ENCODE measurements at places on chromosomes 6 and 20. TPM values are rescaled to one million over a fixed set of nuclear protein-coding genes. Genes with fewer than 3 reads are reported as not detected.
A peak's percentile ranks its signal among the peaks of the same experiment; 100 is the strongest.

TCP11 gene
- not detected for total RNA-seq

DNA sequence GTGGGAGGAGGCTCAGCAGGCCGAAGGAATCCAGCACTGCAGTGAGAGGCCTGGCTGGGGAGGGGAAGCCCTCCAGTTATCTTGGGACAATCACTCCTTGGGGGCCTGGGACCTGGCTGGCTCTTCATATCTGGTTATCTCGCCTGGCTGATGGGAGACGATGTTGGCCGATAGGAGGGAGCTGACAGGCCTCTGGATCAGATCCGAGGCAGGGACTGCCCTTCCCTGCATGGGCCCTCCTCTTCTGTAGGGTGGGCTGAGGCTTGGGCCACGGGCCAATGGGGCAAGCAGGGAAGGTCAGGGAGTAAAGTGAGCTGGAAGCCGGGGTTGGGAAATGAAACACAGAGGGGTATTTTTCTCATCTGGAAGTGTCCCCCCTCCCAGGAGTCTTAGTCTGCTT lies 25.2 kb downstream of the MANBAL start:
- DNase-seq: no peak

- no peak for DNase-seq
Measured at GRCh38 chr6:1047981-1048541, 263.8 kb upstream of the FOXQ1 start.

DNA sequence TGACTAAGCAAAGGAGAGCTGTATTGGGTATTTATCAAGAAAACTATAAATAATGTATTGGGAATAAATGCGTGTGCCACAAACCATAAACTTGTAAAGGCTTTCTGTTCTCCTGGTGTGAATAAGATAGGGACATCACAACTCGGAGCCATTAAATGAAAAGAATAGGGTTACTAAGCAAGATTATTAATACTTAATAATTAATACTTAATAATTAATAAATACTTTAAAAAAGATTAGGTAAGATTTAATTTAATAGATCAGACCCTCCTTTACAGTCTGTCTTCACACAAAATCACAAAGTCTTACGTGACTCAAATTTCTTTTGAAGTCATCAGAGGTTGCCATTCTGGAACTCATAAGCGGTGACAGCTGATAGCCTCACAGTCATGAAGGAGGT lies 648.9 kb downstream of the PRKN start:
- DNase-seq: no peak

DNA sequence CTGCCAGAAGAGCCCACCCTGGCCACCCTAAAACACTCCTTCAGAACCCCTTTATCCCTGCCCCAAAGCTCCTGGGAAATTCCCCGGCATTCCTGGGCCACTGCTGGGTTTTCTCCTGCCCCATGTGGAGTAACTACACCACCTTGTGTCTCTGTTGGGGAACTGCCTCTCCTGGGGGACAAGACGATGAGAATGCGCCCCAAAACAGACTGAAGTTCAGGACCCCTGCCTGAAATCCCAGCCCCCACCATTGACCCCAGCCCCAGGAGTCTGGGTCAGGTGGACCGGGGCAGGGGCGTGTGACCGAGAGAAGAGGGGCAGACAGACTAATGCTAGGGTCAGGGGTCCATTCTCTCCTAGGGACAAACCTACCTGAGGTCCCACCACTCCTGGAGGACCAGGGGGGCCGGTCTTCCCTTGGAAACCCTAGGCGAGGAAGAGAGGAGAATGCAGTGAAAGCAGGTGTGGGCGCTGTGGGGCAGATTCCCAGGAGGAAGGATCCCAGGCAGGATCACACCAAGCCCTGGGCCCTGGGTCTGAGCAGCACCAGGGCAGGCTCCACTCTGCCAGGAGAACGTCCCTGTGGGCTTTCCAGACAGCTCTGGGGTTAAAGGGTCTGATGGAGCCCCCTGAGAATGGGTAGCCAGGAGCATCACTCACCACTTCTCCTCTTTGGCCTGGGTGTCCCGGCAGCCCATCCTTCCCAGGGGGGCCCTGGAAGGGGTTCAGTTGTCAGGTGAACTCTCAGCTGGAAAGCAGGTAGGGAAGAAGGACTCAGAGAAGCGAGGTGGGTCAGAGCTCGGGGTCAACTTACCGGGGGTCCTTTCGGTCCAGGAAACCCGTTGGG lies 19.4 kb downstream of the COL11A2 start:
- no peak for DNase-seq

GRCh38 chr20:49276961-49277785 lies 684 bp downstream of the ZNFX1 start:
- peak; percentile 62 for DNase-seq

DNA sequence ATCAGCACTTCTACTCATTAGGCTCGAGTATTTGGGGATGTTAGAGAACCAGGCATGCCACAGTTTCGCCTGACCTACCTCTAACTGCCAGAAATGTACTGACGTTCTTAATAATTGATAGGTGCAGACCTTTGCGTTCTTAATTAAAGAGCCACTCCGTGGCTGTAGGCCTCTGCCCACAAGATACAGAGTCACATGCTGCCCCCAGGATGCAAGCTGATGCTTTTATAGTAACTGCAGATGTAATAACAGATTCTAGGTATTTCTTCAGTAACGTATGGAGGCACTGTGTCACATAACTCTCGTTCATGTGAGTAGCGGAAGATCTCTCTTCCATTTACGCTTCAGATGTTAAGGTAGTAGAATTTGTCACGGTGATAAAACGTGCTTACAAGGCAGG lies 113.2 kb downstream of the RPP40 start:
- no peak for DNase-seq

DNA sequence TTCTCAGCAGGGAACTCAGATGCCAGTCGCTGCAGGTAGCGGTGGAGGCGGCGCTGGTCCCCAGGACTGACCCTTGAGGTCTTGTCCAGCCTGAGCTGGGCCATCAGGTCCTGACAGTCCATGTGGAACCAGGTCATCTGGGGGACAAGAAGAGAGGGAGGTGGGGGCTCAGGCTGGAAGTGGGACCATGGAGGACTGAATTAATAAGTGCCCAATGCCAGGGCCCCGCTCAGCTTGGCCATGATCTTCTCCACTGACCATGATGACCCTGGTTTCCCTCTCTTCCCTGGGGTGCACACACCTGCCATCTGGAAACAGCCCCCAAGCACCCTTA lies 47.0 kb downstream of the KIAA1755 start:
- DNase-seq: no peak

DNA sequence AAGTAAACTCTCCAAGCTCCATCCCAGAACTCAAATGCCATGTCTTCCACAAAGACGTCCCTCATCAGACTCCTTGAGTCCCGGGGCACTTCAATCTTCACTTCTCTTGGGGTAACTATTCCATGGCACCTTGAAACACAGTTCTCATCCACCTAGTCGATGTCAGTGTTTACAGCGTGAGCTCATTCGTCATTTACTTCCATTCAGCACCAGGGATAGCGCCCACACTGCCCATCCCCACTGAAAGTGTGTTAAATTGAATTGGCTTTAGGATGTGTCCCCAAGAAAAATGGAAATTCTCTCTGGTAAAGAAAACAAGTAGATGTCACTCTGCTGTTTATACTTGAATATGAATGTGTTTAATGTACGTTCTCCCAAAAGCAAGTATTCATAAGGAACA lies 31.3 kb downstream of the KCNK15 start:
- no peak for DNase-seq

ADTRP gene
- total RNA-seq: not detected

DNA sequence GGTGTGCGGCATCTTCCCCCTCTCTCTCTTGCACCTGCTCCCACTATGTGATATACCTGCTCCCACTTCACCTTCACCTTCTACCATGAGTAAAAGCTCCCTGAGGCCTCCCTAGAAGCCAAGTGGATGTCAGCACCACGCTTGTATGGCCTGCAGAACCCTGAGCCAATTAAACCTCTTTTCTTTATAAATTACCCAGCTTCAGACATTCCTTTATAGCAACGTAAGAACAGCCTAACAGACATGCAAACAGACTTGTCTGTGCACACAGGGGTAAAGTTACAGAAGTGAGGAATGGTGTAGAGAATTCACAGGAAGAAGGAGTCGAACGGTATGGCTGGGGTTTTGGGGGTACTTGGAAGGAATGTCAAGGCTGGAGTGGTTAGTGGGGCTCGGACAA lies 14.8 kb upstream of the TGM2 start:
- DNase-seq: no peak

- no peak for DNase-seq
Measured at GRCh38 chr6:74356391-74356790, 660.4 kb downstream of the CD109 start.

SDC4 gene
- 71.4 TPM for total RNA-seq

DNA sequence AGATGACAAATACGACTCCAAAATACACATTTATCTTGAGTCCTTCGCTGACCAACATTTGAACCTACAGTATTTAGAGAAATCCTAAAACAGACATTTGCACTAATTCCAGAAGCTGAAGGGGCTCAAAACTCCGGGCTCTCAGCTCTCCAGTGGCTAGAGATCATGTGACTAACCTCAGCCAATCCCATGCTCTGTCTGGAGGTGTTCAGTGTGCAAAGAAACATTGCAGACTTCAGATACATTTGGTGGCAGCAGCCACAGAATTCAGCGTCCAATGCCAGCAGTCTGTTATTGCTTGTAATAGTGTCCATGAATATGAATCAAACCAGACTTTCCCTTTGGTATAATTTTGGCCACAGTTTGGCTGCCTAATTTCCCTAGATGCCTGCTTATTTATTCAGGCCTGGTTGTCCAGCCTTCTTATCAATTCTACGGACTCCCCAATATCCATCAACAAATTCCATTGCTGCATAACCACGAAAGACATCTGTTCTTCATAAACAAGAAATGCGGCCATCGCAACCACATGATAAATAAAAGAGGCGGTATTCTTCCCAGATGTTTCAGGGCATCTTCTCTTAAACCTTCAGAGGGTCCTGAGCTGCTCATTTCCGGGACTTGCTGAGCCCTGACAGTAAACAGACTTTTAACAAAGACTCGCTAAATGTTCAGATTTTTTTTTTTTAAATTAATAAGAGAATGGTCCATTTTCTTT lies 14.5 kb upstream of the CYP24A1 start:
- DNase-seq: no peak

DNA sequence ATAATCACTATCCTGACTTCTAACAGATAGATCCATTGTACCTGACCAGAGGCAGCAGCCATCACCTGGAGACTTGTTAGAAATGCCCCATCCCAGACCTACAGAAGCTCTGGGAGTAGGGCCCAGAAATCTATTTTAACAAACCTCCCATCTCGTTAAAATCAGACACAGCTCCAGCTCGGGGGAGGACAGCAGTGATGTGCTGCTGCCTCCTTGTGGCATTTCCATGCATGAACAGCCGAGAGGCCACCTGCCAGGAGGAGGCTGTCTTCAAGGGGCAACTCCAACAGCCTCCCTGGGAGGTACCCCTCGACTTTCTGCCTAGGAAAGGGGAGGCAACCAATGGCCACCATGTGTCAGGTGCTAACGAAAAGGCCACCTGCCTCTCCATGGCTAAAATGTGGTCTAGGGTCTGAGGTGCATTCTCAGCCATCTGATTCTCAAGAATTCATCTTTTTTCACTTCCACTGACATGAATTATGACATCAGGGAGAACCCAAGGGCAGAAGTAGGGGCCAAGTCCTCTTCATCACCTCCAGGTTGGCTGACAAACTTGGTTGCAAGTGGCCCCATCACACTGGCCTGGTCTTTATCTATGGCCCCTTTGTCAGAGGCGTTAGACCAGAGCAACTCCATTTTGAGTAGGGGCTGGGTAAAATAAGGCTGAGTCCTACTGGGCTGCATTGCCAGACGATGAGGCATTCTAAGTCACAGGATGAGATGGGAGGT lies 12.2 kb upstream of the KCNK15 start:
- peak; percentile 77 for DNase-seq

- DNase-seq: no peak
Measured at GRCh38 chr20:8522168-8522567, 390.1 kb downstream of the PLCB1 start.

DNA sequence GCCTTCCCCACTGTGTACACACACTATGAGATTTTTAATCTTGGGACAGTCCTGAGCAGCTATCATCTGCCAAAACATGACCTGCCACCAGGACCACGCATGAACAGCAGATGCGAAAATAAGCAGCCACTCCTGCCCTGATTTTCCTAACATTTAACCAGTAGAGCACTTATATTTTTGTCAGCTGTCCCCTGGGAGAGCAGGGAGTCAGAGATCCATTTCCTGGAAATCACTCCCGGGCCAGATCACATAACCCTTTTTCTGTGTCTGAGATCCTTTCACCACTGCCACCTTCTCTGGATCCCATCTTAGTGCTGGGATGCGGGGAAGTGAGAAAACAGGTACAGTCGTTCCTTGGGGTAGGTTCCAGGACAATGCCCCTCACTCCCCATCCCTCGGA lies 5.7 kb downstream of the SDCBP2 start:
- DNase-seq: no peak

- DNase-seq: no peak
Measured at GRCh38 chr20:23569570-23569969, 1.3 kb upstream of the CST9L start.

GRCh38 chr6:152598901-152599537 lies 38.1 kb downstream of the SYNE1 start:
- no peak for DNase-seq

VNN1 gene
- 0.19 TPM for total RNA-seq

GRCh38 chr6:18997375-18997826 lies 610.3 kb downstream of the RNF144B start:
- no peak for DNase-seq

- DNase-seq: no peak
Measured at GRCh38 chr6:129130106-129130505, 247.2 kb downstream of the LAMA2 start.

GRCh38 chr20:36794116-36794474 lies 20.5 kb upstream of the DSN1 start:
- DNase-seq: no peak

GRIK2 gene
- 7.7 TPM for total RNA-seq

DNA sequence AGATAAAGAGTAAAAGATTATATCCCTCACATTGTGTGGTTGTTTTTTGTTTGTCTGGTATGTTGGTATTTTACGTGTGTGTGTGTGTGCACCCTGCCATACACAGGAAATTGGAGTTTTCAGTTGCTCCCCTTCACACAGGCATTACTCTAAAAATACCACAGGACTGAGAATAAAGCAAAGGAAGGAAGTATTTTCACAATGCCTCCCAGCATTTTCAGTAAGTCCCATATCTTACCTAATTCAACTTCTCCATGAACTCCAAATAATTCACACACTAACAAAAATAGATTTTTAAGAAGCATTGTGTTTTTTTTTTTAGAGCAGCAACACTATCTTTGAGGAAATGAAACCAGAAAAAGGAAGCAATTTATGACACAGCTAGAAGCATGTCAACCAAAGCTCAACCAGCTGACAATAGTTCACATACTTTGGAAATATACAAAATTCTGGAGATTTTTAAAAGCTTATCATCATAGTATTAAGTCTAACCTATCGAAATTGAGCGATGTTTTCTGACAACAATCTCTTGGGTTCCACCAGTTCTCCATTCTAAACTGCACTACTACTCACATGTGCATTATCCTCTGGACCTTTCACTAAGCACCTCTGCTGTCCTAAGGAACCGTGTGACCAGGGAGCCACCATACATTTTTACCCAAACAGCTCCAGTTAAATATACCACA lies 2.1 kb downstream of the UBE2J1 start:
- DNase-seq: no peak

GRCh38 chr6:73264446-73264845 lies 1.4 kb upstream of the KHDC1 start:
- no peak for DNase-seq

HLA-DQB1 gene
- 1.8 TPM for total RNA-seq

LY6G6F gene
- not detected for total RNA-seq

TFEB gene
- total RNA-seq: 31.5 TPM

FOXQ1 gene
- not detected for total RNA-seq

- no peak for DNase-seq
Measured at GRCh38 chr6:151036869-151037680, 171.6 kb downstream of the MTHFD1L start.

RNF39 gene
- 0.26 TPM for total RNA-seq

- no peak for DNase-seq
Measured at GRCh38 chr6:14135893-14136539, 18.4 kb downstream of the CD83 start.
